ENCODE measurements at places on chromosomes 2 and 18.

DNA sequence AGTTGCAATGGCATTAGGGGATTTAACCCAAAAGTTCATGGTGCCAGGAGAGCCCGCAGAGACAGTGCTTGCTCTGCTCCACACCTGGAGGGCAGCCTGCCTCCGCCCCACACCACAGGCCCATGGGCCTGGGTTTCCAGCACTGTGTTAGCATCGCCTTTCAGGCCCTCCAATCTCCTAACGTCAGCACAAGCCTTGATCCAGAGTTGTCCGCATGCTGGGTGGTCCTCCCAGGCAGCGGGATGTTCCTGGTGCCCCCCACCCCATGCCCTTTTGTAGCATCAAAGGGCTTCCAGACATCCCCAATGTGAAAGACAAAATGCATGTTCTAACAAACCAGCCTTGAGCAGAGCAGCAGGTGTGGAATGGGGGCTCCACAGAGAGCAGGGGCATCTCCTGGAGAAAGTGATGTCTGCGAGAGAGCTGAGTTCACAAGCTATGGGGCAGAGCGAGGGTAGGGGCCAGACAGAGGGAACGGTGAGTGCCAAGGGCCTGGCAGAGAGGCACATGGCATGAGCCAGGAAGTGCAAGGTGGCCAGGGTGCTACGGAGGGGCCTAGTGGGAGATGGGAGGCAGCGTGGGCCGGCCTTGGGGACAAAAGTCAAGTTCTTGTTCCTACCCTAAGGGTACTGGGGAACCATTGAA lies 119.2 kb downstream of the CYP26B1 start:
- DNase-seq, result no peak

- DNase-seq, result no peak
Measured at GRCh38 chr2:62144689-62145477, 51.0 kb upstream of the B3GNT2 start.

GRCh38 chr2:42513252-42513918 lies 19.6 kb upstream of the KCNG3 start:
- peak; percentile 31 for DNase-seq

DNA sequence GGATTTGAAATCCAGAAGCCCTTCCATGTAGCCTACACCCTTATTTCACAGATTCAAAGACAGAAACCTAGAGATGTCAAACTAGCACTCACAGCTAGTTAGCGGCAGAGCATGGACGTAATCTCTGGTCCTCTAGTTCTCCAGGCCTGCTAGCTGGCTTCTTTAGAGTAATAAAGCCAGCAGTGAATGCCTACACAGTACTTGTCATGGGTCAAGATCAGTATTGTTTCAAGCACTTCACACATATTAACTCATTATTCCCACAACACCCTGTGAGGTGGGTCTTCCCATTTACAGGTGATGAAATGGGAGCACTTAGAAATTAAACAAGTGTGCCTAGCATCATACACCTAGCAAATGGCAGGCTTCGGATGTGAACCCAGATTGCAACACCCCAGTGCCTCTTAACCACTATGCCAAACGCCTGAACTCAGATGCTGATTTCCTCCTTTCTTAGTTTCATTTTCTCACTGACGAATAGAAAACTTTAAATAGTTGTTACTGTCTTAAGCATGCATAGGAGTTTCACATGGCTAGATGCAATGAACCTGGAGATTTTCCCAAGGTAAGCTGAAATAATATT lies 14.5 kb upstream of the ZBTB14 start:
- no peak for DNase-seq

GRCh38 chr2:164824872-164825271 lies 16.8 kb downstream of the COBLL1 start:
- DNase-seq, result no peak

DNA sequence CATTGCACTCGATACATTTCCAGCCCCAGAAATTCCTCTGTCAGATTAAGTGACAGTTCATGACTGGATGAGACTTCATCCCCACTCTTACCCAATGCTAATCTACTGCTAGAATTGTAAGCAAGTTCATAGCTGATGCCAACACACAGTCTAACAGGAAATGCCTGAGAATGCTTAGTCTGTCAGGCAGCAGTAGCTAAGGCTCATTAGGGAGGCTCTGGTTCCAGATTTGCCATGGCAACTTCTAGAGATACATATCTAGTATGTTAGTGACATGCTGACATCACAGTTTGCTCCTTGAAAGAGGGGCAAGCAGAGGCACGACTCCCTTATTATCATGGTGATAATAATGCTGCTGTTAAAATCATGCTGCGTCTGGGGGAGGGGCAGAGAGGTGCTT lies 198.4 kb downstream of the RBM43 start:
- DNase-seq, result no peak

- no peak for DNase-seq
Measured at GRCh38 chr18:78160961-78161656, 818.5 kb upstream of the SALL3 start.

GRCh38 chr2:25310965-25311864 lies 30.5 kb downstream of the DNMT3A start:
- peak; percentile 85 for DNase-seq

GRCh38 chr18:31746396-31746795 lies 14.3 kb downstream of the SLC25A52 start:
- DNase-seq, result no peak

DNA sequence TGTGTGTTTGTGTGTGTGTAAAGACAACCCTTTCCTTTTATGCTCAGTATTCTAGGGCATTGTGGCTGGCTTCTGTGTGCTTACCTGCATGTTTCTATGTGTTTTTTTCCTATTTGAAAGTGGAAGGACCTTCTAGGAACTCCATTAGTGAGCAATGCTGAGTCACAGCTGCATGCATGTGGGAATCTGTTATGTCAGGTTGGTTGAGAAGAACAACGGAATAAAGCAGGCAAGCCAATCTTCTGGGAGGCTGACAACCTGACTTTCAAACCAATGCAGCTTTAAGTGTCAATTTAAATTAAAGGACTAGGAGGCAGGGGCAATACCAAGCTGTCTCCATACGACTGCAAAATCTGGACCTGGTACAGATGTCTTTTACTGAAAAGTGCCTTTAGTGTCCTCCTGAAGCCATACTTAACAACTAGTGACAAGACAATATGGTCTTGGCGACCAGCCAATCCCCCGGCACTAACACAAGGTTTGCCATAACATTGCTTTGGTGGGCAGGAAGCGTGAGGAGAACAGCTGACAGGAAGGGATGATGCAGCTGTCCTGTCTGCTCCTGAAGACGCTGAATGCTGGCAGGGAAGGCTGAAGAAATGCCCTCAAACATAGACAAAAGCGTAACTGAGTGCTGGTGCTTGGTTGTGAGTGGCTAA lies 514.7 kb upstream of the CDH7 start:
- peak; percentile 80 for DNase-seq

GRCh38 chr2:236195726-236196125 lies 27.5 kb upstream of the GBX2 start:
- no peak for DNase-seq

- no peak for DNase-seq
Measured at GRCh38 chr2:171584001-171584400, 61.7 kb downstream of the CYBRD1 start.

DNA sequence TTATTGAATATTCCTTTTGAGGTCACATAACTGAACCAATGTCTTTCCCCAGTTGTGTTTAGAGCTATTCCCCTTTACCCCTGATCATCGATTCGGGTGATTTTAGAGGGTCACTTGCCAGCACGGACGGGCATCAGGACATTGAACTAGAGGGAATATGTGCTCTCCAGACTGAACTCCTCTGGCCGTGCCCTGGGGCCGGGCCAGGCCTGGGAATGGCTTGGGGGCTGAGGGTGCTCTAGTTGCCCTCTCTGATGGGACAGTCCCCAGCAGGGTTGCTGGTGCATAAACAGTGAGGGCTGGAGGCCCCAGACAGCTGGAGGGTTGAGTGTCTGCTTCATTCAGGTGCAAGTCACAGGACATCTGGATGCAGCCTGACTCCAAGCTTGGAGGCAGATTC lies 90.7 kb downstream of the SMIM21 start:
- no peak for DNase-seq

DNA sequence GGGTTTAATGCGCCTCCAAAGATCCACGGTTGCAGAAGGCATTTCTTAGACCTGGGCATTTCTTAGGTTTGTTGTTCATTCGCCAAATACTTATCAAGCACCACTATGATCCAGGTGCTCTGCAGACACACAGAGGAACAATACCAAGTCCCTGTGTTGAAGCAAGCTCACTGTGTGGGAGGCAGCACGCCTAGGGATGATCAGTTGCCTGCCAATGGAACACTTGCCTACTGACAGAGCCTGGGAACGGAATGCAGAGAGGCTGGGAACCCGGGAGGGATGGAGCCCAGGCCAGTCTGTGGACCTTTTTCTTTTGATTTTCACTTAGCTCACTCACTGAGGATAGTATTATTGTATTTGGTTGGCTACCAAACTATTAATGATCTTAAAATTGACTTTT lies 1.9 kb upstream of the GRP start:
- DNase-seq, result no peak

GRCh38 chr18:741931-742512 lies 29.6 kb upstream of the ENOSF1 start:
- peak; percentile 24 for DNase-seq

GRCh38 chr18:71450257-71450656 lies 1093.9 kb downstream of the CBLN2 start:
- no peak for DNase-seq

GRCh38 chr2:134549104-134549503 lies 169.7 kb downstream of the TMEM163 start:
- DNase-seq, result no peak

GRCh38 chr2:119112770-119113488 lies 45.6 kb downstream of the C1QL2 start:
- DNase-seq, result no peak

GRCh38 chr2:60414495-60415138 lies 138.8 kb downstream of the BCL11A start:
- DNase-seq, result no peak

- DNase-seq, result peak; percentile 95
Measured at GRCh38 chr2:165573534-165574461, 104.3 kb downstream of the CSRNP3 start.

DNA sequence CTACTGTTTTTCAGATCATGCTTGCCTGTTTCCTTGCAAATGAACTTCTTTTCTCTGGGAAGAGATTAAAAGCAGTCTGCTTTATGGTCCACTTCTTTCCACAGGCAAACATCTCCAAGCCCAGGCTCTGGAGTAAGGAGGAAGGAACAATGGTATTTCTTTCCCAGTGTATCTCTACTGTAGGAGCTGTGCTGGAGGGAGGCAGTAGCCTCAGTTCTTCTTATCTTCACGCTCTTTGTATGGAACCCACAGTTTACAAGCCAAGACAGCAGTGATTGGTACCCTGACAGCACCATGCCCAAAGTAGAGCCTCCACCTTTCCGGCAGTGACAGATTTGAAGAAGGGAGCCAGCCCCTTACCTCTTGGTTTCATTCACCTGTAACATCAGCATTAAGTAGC lies 35.2 kb downstream of the SPOPL start:
- no peak for DNase-seq

All from NCI-H1694 treated with DMSO at 0.1 percent for 48 hours (cell line).